ENCODE measurements at places on chromosomes 2 and 18.

GRCh38 chr2:196851088-196851487 lies 41.9 kb upstream of the C2orf66 start:
- H3K36me3 ChIP-seq: peaks cover 9% of the 10 kb centered on the region
- peaks cover 4% of the 10 kb centered on the region for H3K4me1 ChIP-seq
- no peak overlapping the region for H3K27ac ChIP-seq

GRCh38 chr2:175418224-175418835 lies 236.8 kb upstream of the ATP5MC3 start:
- no peaks in the 10 kb centered on the region for H3K36me3 ChIP-seq
- H3K27ac ChIP-seq: no peak overlapping the region
- no peak overlapping the region for H3K4me3 ChIP-seq
- peaks cover 6% of the 10 kb centered on the region for H3K27me3 ChIP-seq
- no peak for DNase-seq
- peaks cover 15% of the 10 kb centered on the region for H3K4me1 ChIP-seq

- H3K27me3 ChIP-seq: peaks cover 39% of the 10 kb centered on the region
- no peak overlapping the region for H3K27ac ChIP-seq
- H3K4me3 ChIP-seq: no peak overlapping the region
- H3K36me3 ChIP-seq: no peaks in the 10 kb centered on the region
- no peaks in the 10 kb centered on the region for H3K4me1 ChIP-seq
- no peak for DNase-seq
These were observed 14.5 kb downstream of the CAPN14 start for GRCh38 chr2:31202833-31203232.

- no peak overlapping the region for H3K27ac ChIP-seq
- H3K4me3 ChIP-seq: no peak overlapping the region
- H3K4me1 ChIP-seq: peaks cover 8% of the 10 kb centered on the region
These were observed 45.5 kb downstream of the KIF5C start for GRCh38 chr2:148920559-148920958.

DNA sequence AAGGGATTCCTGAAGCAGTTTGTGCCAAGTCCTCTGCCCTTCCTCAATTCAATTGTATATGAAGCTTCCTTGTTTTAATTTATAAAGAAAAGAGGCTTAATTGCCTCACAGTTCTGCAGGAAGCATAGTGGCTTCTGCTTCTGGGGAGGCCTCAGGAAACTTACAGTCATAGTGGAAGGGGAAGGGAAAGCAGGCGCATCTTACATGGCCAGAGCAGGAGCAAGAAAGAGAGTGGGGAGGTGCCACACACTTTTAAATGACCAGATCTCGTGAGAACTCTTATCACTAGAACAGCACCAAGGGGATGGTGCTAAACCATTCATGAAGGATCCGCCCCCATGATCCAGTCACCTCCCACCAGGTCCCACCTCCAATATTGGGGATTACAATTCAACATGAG lies 114.2 kb downstream of the SGPP2 start:
- H3K4me3 ChIP-seq: no peak overlapping the region
- no peaks in the 10 kb centered on the region for H3K4me1 ChIP-seq
- peaks cover 5% of the 10 kb centered on the region for H3K27me3 ChIP-seq
- no peak for DNase-seq
